Stomach (tissue), 19 donors: ENCODE measurements at places on chromosomes 2 and 18. TPM values are rescaled to one million over a fixed set of nuclear protein-coding genes. Genes with fewer than 3 reads are reported as not detected.

NOL4 gene
- not detected for total RNA-seq

CLEC4F gene
- 0.37 TPM for total RNA-seq

DSG2 gene
- total RNA-seq = 18.1 TPM

RHOB gene
- total RNA-seq = 494 TPM

GRCh38 chr2:234687718-234688475 is 191.0 kb upstream of the ARL4C start:
- DNase-seq = no peak

- no peak for DNase-seq
Observed at GRCh38 chr2:37507703-37508102, 163.3 kb downstream of the QPCT start.

GRCh38 chr2:223488814-223489213 is 113.3 kb downstream of the SCG2 start:
- DNase-seq = peak; percentile 28

DNA sequence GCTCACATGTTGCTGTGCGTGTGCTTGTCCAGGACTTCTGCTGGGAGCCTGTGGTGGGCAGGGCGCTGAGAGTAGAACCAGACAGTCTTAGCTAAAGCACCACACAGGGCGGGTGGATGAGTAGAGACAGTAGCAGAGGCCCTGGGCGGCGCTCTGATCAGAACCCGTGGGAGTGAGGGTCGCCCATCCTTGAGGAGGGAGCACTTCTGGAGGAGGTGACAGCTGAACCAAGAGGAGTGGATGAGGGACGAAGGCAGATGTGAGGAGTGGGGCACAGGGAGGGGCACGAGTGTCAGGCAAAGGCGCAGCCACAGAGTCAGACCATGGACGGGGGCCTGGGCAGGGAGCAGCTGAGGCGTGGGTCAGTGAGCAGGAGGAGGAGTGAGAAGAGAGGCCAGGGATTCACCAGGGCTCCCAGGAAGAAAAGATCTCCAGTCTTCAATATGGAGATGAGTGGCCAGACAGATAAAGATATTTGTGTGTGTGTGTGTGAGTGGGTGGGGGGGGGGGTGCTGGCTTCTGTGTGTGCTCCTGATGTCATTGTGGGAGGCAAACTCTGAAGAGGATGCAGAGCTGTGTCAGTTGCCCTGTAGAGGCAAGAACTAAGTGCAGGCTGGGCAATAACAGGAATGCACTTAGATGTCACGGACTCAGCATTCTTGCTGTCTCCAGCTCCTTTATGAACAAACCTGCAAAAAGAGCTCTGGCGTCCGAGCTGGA is 79.6 kb downstream of the TPO start:
- DNase-seq = peak; percentile 17

DNA sequence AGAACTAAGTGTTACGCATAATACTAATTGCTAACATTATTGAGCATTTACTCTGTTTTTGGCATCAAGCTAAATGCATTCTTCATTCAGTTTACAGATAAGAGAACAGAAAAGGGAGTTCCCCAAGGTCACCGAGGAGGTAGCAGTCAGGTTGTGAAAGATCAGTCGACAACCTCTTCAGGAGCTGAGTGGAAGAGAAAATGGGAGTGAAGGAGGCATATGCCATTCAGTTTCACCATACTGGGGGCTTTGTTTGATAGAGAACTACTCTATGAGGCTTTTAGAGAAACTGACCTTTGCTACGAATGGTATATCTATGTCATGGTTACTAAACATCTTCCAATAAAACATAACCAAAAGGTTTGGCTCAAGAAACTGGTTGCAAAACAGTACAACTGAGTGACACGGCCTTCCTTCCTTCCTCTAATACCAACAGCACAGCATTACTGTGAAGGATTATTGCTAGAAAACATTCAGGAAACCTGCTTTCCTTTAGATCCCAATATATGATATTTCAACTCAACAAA is 112.1 kb downstream of the RBMS1 start:
- no peak for DNase-seq

GRCh38 chr2:239040152-239040761 is 192.4 kb downstream of the TWIST2 start:
- no peak for DNase-seq

- DNase-seq = no peak
Observed at GRCh38 chr2:214549946-214550345, 139.1 kb downstream of the VWC2L start.

GRCh38 chr2:36333350-36334012 is 22.1 kb upstream of the CRIM1 start:
- no peak for DNase-seq

- no peak for DNase-seq
Observed at GRCh38 chr2:42284019-42284418, 77.0 kb downstream of the COX7A2L start.

DNA sequence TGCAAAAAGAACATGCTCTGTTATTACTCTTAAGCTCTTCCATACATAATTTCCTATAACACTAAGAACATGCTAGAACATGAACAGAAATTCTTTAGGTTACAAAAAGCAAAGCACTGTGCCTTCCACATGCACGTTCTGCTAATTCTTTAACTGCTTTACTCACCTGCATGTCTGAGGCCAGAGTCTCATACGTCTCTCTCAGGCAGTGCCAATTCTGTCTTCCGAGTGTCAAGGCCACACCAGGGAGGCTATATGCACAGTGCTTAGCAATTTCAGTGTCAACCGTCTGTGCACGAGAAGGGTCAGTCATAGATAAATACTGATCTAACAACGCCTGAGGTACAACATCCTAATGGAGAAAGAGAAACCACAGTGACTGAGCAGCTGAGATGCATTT is 55.1 kb downstream of the PPP4R1 start:
- no peak for DNase-seq

GRCh38 chr2:1590596-1591460 is 153.5 kb downstream of the PXDN start:
- no peak for DNase-seq
